ENCODE measurements at places on chromosomes 6 and 20.

GRCh38 chr6:139439349-139439748 lies 64.9 kb upstream of the CITED2 start:
- no peak for DNase-seq

- DNase-seq, result no peak
Measured at GRCh38 chr6:47701363-47701762, 3.0 kb downstream of the ADGRF4 start.

GRCh38 chr6:155106456-155107115 lies 111.5 kb downstream of the TIAM2 start:
- DNase-seq, result no peak

- DNase-seq, result no peak
Measured at GRCh38 chr6:122677406-122677805, 67.2 kb downstream of the PKIB start.

- no peak for DNase-seq
Measured at GRCh38 chr6:24549674-24550353, 55.0 kb downstream of the ALDH5A1 start.
